Kidney (tissue), 22 donors: ENCODE measurements at places on chromosomes 5 and 9.

- no peak for DNase-seq
These were observed 172.3 kb downstream of the TENT4A start for GRCh38 chr5:6885581-6885980.

- DNase-seq: no peak
These were observed 444.3 kb downstream of the SPOCK1 start for GRCh38 chr5:137054792-137055191.

GRCh38 chr5:170372971-170373370 lies 16.2 kb downstream of the KCNMB1 start:
- DNase-seq: no peak

DNA sequence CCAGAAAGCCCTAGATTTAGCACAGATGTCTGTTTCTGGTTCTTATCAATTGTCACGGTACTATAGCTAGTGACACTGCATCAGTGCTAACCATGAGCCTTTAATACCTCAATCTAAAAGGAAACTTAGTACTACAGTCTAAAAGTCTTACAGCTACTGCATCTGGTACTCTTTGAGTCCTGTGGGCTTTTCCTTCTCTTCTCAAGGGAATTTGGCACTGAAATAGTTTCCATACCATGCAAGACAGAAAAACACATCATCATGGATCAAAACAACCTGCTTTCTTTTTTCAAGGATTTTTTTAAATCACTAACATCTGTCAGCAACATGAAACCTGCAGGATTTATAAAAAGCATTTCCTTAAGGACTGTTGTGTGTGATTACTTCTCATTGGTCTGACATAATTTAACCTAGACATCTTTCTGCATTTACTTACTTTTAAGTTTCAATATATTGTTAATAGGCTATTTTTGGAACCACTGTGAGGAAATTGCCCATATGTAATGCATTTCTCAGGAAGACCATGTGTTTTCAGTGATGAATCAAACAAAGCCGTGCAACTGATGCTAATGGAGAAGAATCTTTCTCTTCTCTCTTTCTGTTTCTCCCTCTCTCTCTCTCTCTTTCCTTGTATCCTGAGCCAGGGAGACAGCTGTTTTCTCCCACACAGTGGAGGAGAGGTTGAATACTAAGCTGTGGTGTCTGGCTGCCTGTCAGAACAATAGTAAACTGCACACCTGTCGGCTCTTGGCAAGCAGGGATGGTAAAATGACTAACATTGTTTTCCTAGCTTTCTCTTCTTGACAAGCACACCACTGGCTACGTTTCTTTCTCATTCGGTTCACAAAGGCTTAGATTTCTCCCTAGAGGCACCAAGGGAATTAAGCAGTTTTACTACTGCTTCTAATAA lies 273.4 kb downstream of the CSNK1G3 start:
- DNase-seq: no peak

DNA sequence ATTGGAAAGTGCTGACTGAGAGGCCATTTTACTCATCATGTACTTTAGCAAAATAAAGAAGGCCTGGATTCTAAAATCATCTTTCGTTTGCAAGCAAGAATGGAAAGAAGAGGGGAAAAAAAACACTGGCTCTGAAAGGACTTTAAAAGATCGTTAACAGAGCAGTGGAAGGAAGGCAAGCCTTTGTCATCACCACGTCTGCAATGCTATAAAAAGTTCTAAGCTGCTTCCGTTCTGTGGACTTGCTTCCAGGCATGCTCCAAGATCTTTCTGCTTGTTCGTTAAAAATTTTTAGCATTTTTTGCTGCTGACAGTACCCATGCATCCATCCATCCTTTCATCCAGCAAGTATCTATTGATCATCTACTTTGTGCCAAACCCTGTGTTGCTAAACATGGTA lies 226.5 kb downstream of the GABBR2 start:
- DNase-seq: no peak

GRCh38 chr5:97501965-97502305 lies 318.9 kb upstream of the RIOK2 start:
- DNase-seq: no peak

DNA sequence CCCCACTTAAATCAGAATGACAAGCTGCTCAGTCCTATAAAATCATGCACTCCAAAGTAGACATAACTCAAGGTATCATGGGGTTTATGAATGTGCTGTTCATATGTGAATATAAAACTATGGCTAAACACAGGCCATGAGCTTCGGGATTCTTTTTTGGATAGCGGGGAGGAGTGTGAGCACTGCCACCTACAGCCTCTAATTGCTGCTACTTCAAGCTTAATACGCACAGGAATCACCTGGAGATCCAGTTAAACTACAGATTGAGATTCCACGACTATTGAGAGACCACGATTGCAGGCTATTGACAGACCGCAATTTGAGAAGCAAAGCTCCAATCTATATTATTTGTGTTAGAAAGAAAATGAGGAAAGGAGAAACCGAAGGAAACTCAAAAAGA lies 231.6 kb downstream of the MCTP1 start:
- DNase-seq: no peak

DNA sequence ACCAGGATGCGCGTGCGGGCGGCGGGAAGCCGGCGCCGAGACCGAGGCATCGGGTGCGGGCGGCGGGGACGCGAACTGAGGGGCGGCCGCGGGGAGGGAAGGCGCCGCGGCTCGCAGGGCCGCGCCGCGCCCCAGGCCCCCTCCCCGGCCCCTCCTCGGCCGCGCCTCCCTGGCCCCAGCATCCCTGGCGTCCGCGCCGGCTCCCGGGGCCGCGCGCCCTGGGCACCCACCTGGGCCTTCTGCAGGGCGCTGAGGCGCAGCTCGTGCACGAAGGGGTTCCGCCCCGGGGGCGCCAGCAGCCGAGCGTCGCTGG lies 324 bp downstream of the LPCAT1 start:
- no peak for DNase-seq

DNA sequence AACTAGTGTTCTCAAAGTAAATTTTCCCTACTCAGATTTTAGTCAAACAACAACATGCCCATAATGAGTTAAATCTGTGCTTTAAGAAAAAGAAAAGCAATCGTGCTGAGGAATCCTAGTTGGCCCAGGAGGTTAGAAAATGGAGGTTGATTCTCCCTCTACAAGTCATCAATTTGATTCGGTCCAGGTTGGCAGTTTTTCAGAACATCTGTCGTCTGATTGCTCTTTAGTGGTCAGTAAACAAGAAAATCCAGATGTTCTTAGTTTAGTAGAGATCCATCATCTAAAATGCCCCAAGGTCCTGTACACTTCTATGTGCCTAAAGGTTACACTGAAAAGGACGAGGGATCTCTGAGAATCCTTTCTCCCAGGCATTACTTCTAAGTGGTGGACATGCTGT lies 659.2 kb downstream of the MTRR start:
- DNase-seq: no peak

DNA sequence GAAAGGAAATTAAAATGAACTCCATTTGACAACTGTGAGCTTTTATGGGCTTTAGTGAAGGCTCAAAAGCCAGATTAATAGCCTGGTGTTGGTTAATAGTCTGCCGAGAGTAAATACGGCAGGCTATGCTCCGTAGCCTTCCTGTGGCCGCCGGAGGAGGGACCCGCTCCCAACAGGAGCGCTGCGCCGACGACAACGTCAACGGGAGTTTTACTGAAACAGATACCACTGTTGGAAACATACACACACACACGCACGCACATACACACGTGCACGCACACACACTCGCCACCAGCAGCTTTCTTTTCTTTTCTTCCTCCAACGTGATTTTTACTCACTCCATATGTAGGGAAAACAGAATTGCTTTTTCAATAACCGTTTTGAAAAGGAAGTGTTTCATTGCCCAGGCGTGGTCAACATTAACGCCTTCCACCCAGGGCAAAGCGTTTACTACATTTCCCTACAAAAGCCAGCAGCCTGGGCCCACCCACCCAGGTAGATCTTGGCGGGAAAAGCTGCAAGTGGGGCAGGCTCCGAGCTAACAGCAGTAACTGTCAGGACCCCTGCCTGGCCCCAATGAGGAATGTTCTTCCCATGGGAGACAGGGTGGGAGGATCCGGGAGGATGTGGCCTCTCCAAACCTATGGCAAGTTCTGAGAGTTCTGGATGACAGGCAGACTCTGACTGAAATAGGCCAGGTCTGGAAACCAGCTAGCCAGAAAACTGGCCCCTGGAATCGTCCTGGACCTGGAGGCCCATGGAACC lies 72.3 kb downstream of the PAX5 start:
- peak; percentile 70 for DNase-seq

DNA sequence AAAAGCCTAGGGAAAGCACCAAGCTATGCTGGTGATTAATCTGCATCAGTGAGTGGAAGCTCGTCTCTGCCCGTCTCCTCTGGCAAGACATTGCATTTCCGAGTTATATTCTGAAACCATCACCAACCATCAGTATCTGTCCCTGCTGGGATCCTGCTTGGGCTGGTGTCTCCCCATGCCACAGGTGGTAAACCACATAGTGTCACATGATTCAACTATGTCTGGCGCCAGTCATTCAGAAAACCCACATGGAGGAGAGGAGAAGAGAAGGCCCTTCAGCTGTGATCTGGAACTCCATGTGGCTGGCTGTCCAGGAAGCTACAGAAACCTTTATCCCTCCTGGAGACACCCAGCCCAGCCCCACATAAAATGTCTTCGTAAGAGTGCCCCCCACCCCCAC lies 4.8 kb downstream of the IL9 start:
- no peak for DNase-seq

- no peak for DNase-seq
These were observed 858 bp upstream of the SOWAHA start for GRCh38 chr5:132812123-132812765.

GRCh38 chr9:134889386-134890154 lies 9.0 kb downstream of the FCN2 start:
- DNase-seq: peak; percentile 12

- no peak for DNase-seq
These were observed 6.7 kb downstream of the AP3B1 start for GRCh38 chr5:78287833-78288232.

GRCh38 chr5:125179612-125180011 lies 433.2 kb upstream of the ZNF608 start:
- DNase-seq: no peak

- no peak for DNase-seq
These were observed 1168.2 kb downstream of the CDH12 start for GRCh38 chr5:21684992-21685391.

DNA sequence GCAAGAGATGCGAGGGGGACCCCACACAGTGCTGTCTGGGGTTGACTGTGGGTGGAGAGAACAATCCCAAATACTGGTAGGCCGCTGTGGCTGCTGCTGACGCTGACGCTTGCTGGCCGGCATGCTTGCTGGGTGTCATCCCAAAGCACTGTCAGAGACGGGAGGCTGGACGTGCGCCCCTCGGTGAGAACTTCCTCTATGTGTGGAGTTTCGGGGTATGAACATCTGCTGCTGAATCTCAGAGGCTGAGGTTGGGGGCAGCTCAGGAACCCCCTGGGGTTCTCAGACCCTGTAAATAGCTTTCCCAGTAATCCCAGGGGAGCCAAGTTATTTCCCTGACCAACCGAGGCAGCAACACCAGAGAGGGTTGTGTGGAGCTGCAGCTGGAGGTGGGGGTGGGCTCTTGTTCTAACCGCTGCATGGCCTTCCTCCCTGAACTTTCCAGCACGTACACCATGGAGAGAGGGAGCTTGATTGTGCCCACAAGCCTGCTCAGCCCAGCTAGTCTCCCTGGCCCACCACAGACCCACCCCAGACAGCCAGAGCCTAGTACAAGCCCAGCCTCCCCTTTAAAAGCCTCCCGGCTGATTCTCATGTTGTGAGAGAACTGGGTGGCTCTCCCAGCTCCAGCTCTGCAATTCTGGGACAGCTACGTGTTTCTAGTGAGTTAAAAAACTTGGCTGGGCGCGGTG lies 21.8 kb upstream of the SLC12A7 start:
- DNase-seq: peak; percentile 77

- no peak for DNase-seq
These were observed 35.9 kb downstream of the ANKRD31 start for GRCh38 chr5:75200776-75201175.

GRCh38 chr5:176788091-176788490 lies 22.3 kb upstream of the UNC5A start:
- no peak for DNase-seq

GRCh38 chr5:66661149-66661548 lies 65.0 kb downstream of the MAST4 start:
- no peak for DNase-seq

DNA sequence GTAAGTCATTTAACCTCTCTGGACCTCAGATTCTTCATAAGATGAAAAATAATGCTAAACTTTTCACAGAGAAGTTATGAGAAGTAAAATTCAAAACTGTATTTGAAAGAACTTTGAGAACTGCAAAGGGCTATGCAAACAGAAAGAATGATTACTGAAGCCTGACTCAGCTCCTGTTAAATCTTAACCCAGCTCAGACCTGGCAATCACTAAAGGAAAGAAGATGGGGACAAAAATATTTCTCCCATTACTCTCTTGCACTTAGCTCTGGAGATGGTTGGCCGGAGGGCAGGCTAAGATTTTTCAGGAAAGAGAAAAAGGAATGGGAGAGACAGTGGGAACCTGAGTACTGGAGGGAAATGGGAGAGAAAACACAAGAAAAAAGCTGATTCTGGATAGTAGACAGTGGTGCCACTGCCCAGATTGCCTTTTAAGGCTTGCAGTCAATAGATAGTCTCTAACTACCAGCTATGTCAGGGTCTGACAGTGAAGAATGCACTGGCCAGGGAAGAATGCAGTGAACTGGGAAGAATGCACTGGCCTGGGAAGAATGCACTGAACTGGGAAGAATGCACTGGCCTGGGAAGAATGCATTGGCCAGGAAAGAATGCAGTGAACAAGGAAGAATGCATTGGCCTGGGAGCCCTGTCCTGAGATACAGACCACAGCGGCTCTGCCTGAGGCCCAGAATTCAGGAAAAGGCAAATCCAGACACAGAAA lies 25.2 kb upstream of the CEMIP2 start:
- peak; percentile 68 for DNase-seq

DNA sequence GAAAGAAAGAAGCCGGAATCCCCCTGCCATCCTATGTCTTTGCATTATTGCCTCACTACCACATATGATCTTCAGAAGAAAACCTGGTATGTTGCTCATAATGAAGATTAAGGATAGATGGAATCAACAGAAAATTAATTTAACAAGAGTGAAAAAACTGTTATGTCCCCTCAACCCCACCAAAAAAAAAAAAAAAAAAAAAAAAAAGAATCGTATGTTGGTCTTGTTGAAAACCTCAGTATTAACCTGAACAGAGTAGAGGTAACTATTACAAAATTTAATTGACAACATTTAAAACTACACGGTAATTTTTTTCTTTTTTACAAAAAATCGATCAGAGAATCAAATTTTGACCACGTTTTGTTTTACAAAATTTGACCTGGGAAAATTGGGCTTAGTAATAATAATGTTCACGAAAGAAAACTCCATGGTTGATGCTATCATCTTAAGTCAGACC lies 827 bp upstream of the CSNK1A1 start:
- no peak for DNase-seq

DNA sequence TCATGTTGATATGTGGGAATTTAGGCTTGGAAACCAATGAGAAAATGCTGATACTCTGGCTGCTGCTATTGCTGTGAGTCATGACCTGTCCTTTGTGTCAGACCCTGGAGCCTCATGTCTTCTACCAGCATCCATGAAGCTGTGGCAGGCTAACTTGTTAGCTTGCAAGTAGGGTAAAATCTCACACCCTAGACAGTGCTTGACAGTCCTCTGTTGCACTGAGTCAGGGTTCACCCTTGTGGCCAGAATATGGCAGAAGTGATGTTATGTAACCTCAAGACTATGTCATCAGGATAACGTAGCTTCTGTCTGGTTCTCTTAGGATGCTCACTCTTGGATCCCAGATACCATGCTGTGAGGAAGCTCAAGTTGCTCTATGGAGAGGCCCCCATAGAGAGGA lies 110.8 kb downstream of the LHX2 start:
- DNase-seq: no peak

GRCh38 chr5:133891390-133891789 lies 77.0 kb downstream of the C5orf15 start:
- DNase-seq: no peak

GRCh38 chr5:5165541-5166002 lies 25.4 kb downstream of the ADAMTS16 start:
- no peak for DNase-seq
